Kasumi-1 (cell line): ENCODE measurements at places on chromosomes 5 and 9.

DNA sequence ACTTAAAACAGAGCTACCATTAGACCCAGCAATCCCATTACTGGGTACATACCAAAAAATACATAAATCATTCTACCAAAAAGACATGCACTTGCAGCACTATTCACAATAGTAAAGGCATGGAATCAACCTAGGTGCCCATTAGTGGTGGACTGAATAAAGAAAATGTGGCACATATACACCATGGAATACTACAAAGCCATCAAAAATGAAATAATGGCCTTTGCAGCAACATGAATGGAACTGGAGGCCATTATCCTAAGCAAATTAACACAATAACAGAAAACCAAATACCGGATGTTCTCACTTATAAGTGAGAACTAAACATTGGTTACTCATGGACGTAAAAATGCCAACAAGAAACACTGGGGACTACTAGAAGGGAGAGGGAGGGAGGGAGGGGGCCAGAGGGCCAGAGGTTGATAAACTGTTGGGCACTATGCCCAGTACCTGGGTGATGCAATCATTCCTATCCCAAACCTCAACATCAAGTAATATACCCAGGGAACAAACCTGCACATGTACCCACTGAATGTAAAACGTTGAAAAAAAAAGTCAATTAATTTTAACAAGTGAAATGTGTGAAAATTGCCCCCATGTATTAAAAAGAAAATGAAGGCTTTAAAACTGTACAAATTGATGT is 24.5 kb upstream of the GPR150 start:
- no peak for DNase-seq

- no peak for DNase-seq
Measured at GRCh38 chr5:138230261-138230660, 17.1 kb upstream of the CDC23 start.

DNA sequence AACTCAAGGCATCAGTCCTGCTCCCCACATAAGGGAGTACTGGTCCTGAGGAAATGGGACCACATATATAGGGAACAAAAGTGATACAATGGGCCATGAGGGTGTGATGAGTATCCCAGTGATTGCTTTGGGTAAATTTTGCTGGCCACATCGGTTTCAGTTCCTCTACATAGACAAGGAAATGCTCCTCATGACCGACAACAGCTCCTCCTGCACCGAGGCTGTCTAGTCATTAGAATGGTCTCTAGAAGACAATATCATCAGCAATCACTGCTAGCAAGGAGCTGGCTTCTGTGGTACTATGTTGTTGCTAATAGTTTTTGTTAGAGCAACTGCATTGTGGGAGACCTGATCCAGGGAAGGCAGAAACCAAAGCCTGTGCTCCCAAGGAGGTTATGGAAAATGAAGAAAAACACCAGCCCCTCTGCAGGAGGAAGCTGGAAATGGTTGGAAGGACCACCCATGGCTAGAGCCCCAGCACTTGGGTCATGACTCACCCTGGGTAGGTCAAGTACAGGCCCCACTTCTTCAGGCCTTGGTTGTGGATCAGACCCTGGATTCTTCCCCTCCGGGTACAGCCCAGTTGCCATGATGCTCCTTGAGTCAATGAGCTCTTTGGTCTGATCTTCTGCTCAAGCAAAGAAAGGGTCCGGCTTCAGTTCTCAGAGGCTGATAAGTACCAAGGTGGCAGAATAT is 3.4 kb upstream of the CTSL start:
- DNase-seq: no peak

DNA sequence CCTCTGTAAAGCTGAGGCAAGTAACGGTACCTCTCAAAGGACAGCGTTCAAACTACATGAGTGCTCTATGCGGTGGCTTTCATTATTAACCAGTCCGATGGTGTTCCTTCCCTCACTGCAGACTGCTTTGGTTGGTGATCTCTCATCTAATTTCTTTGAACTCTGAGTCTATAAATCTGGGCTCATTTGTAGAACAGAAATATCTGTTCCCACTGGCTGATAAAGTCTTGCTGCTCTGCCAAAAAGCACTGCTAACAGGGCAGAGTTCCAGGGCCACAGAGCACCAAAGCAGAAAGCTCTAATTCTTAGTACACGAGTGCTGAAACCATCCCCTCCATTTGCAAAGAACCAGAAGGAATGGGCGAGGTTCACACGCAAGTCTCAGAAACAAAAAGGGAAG is 81.9 kb downstream of the MED27 start:
- no peak for DNase-seq

DNA sequence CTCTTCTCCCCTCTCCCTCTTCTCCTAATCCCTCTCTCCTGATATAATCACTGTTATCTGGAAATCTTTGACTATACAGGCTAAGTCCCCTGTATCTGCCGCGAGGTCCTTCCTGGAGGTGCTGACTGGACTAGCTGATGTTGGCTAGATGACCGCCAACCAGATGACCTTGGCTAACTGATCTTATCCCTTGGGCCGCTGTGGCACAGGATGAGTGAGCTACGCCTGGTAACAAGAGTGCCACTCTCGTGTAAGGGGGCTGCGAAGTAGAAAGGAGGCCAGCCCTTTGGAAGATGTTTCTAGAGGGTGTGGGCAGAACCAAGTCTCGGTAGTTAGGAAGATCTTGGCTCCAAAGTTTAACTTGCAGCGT is 345 bp upstream of the PRRC1 start:
- DNase-seq: peak; percentile 72
